ENCODE measurements at places on chromosomes 16 and 17. TPM values are rescaled to one million over a fixed set of nuclear protein-coding genes. Genes with fewer than 3 reads are reported as not detected.

GRCh38 chr17:8698162-8698971 is 46.3 kb downstream of the CCDC42 start:
- DNase-seq = no peak

DNA sequence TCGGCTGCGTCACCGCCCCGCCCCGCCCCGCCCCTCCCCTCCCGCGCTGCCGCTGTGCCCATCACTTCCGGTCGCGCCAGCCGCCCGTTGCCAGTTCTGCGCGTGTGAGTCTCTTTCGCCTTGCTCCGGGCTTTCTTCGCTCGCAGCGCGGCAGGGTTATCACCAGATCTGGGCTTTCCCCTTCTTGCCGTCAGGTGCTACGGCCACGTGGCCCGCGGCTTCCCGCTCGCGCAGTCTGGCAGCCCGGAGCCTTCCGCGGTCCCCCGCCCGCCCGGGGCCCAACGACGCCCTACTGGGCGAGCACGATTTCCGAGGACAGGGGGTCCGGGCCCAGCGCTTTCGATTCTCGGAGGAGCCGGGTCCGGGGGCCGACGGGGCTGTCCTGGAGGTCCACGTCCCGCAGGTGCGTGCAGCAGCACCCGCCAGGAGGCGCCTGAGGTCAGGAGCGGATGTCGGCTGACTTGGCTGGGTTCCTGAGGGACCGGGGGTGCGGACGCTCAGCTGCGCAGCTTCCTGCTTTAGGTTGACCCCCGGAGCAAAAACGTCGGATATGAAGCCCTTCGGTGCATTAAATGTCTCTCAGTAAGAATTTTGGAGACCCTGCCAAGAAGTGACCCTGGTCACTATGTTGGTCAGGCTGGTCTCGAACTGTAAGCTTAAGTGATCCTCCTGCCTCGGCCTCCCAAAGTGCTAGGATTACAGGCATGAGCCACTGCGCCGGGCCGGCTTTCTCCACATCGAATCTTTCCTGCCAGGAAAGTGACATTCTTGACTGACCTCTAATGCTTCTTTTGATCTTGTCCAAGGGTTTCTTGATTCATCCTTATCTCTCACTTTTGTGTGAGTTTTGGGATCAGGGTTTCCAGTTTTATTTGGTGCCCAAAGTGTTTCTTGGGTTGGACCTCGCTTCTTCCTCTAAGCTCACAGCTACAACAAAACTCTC is at the start of gene METTL23:
METTL23 (plus strand) TSS at position 64 of the 943 bp plus-strand sequence. CDS start 2,872 bp downstream, outside the sequence.
- peak; percentile 91 for DNase-seq

RMI2 gene
- 0.56 TPM for total RNA-seq

- no peak for DNase-seq
These were observed 56.3 kb upstream of the ARL4D start for GRCh38 chr17:43342589-43342890.

- DNase-seq = no peak
These were observed 12.4 kb downstream of the ITGB3 start for GRCh38 chr17:47265983-47266541.

- DNase-seq = no peak
These were observed 39.9 kb upstream of the MYH10 start for GRCh38 chr17:8670421-8670820.

WFIKKN1 gene
- total RNA-seq = 1.6 TPM

SLC9A5 gene
- 0.44 TPM for total RNA-seq

EVPLL gene
- total RNA-seq = not detected

- no peak for DNase-seq
These were observed 759.7 kb downstream of the CDH11 start for GRCh38 chr16:64362193-64362592.

HSF5 gene
- not detected for total RNA-seq

GRCh38 chr17:51652529-51652928 is 392.2 kb downstream of the UTP18 start:
- no peak for DNase-seq

PRSS27 gene
- 0.22 TPM for total RNA-seq

NDE1 gene
- total RNA-seq = 5.3 TPM

GRCh38 chr16:22240023-22240710 is 34.1 kb downstream of the EEF2K start:
- DNase-seq = no peak

SLC38A10 gene
- total RNA-seq = 94.5 TPM

GRB7 gene
- total RNA-seq = 17.8 TPM

GRCh38 chr16:22053921-22054341 is 38.4 kb upstream of the VWA3A start:
- DNase-seq = no peak

GRCh38 chr16:67077871-67078270 is 31.9 kb upstream of the PHAF1 start:
- no peak for DNase-seq

- no peak for DNase-seq
These were observed 9.7 kb upstream of the ZFP1 start for GRCh38 chr16:75138636-75139035.

- DNase-seq = peak; percentile 64
These were observed 887 bp downstream of the ZBTB4 start for GRCh38 chr17:7478276-7479212.

GRCh38 chr17:49866019-49866380 is 18.1 kb upstream of the TAC4 start:
- DNase-seq = no peak

- no peak for DNase-seq
These were observed 73.9 kb upstream of the DHX40 start for GRCh38 chr17:59491353-59492090.

GRCh38 chr17:67546578-67547527 is 169.8 kb downstream of the PITPNC1 start:
- DNase-seq = peak; percentile 75

GRCh38 chr17:15913826-15914225 is 31.1 kb upstream of the ADORA2B start:
- DNase-seq = no peak

- DNase-seq = no peak
These were observed 16.0 kb downstream of the TRIM25 start for GRCh38 chr17:56897646-56898424.

DNA sequence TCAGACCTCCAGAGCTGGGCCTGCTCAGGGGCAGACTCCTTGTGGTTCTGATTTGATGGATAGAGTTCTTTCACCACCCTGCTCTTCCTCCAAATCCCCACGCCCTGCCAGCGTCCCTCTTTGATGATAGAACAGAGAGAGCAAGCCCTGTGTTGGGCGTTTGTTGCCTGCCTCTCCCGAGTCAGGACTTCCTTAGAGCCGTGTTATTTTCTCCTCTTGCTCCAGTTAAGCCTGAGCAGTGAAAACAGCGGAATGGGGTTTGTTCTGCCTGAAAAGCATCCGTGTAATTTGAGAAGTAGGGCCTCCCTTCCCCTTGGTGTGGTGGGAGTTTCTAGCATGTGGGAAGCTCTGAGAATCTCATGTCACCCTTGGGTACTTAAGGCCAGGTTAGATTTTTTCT is 22.1 kb downstream of the TMEM94 start:
- DNase-seq = no peak

GRCh38 chr17:49597928-49598655 is 22.4 kb downstream of the NXPH3 start:
- no peak for DNase-seq

DNA sequence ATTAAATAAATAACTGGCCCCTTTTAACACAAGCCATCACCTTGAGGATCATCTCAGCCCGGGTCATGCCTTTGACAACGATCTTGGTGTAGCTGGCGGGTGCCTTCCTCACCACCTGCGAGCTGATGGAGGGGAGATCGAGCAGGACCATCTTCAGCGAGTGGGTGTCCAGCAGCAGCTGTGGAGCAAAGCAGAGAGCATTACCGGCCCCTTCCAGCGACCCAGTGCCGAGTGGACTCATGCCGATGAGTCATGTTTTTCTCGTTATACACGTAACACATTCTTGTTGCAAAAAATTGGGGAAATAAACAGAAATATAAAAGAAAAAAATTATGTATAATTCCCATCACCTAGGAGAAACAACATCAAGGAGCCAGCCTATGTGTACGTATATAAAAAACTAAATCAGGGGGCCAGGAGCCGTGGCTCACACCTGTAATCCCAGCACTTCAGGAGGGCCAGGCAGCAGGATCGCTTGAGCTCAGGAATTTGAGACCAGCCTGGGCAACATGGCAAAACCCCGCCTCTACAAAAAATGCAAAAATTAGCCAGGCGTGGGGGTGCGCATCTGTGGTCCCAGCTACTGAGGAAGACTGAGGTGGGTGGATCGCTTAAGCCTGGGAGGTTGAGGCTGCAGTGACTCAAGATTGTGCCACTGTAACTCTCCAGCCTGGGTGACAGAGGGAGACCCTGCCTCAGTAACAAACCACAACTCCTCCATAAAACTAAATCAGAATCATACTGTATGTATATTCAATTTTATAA is 169.1 kb upstream of the RPH3AL start:
- no peak for DNase-seq

DNA sequence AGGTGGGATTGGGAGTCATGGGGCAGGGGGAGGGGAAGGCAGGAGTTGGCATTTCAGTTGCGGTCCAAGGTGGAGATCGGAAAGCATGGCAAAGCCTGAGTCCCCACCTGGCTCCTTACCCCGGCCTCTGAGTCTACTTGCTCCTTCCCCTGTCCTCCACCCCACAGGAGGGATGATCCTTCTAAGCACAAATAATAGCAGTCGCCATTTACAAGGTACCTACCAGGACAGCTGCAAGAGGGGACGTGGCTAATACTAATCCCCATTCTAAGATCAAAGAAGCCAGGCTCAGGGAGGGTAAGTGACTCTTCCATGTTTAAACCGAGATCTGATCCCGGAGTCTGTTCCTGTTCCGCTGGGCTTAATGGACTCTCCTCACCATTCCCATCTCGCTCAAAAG is 396.3 kb downstream of the SLC39A11 start:
- DNase-seq = no peak

CDH15 gene
- total RNA-seq = 1.1 TPM

CKLF gene
- total RNA-seq = 6.4 TPM

GRCh38 chr17:9371019-9371418 is 204.6 kb downstream of the STX8 start:
- DNase-seq = peak; percentile 6

PER1 gene
- total RNA-seq = 105 TPM

DNA sequence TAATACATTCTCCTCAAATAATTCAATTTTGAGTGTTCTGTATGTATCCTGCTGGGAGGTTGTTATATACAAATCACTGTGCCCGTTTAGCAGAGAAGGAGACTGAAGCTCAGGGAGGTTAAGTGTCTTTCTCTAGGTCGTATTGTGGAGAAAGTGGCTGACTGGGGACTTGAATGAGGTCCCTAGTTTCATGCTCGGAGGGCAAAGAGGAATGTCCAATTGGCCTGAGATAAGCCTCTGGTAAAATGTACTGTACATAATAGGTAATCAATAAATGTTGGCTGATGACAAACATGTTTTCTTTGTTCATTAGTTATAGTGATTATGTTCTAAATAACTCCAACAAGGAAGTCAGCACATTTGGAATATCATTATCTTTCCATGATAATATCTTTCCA is 442.6 kb downstream of the UTP18 start:
- no peak for DNase-seq

HP gene
- total RNA-seq = 0.19 TPM

DNA sequence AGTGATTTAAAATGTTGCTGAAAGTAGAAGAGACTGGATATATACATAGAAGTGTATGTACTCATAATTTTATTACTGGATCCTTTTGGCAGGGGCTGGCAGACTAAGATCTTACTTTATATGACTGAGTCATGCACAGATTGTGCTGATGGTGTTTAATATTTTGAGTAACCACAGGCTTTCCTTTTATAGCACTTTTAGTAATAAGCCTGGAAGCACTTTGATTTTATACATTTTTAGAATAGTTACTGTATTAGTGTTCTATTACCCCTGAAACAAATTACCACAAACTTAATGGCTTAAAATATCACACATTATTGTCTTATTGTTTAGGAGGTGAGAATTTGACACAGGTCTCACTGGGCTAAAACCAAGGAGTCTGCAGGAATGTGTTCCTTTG is 113.4 kb upstream of the CDH8 start:
- DNase-seq = no peak

DNA sequence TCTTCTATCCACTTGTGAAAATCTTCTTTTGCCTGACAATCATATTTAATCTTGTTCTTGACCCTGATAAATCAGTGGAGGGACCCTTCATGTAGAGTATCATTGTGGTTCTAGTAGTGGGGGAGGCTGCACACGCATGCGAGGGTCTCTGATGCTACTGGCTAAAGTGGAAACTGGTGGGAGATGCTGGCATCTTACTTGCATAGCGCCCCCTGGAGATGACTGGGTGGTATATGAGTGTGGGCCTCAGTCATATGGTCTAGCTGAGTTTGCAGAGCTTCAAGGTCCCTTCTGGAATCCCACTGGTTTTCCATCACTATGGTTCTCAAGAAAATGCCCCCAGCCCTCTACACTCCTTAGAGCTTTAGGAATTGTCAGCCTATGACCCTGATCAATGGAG is 236.4 kb upstream of the AXIN2 start:
- DNase-seq = no peak

CHST4 gene
- total RNA-seq = 17.2 TPM

- peak; percentile 94 for DNase-seq
These were observed 97.6 kb downstream of the MRM3 start for GRCh38 chr17:879546-880442.

CDH13 gene
- 0.44 TPM for total RNA-seq

NOD2 gene
- total RNA-seq = 2.1 TPM

SPNS2 gene
- 7.6 TPM for total RNA-seq

DNA sequence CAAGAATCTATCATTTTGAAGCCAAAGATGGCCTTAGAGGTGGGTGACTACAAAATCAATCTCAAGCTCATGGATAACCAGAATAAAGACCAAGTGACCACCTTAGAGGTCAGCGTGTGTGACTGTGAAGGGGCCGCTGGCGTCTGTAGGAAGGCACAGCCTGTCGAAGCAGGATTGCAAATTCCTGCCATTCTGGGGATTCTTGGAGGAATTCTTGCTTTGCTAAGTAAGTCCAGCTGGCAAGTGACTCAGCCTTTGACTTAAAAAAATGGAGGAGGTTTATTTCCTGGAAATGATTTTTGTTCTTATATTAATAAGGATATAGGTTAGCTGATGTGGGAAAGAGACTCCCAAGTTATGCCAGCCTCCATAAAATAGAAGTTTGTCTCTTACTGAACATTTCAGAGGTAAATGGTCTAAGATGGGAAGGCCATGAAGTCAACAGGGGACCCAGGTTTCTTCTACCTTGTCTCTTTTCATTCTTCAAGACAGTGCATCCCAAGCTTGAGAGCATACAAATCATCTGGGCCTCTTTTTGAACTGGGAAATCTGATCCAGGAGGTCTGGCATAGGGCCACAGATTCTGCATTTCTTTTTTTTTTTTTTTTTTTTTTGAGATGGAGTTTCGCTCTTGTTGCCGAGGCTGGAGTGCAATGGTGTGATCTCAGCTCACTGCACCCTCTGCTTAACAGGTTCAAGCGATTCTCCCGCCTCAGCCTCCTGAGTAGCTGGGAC is 19.8 kb upstream of the TANGO6 start:
- no peak for DNase-seq

PMP22 gene
- 6.8 TPM for total RNA-seq

TCAP gene
- total RNA-seq = 0.29 TPM

GRCh38 chr17:2385240-2386210 is 15.3 kb downstream of the MNT start:
- peak; percentile 78 for DNase-seq

SYNGR3 gene
- 0.64 TPM for total RNA-seq

DNA sequence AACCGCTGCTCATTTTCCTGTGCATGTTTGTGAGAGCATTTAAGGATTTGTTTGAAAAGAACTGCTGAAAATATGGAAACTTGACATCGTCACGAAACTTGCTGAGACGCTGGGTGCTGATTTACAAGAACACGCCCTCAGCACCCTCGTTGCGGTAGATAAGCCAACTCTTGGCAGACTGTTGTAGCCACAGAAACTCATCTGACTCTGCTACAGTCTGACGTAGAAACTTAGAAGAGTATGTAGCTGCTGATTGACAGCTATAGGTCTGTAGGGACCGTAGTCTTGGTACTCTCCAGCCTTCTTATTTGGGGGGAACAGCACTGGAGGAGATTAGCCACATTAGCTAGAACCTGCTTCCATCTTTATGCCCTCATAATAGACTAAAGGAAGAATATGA is 36.1 kb upstream of the MYH2 start:
- DNase-seq = no peak
